ENCODE measurements at places on chromosomes 1 and 21.

- peaks cover 54% of the 10 kb centered on the region for H3K27me3 ChIP-seq
- no peak overlapping the region for H3K27ac ChIP-seq
- no peak for DNase-seq
- H3K4me3 ChIP-seq: no peak overlapping the region
- no peaks in the 10 kb centered on the region for H3K4me1 ChIP-seq
These were observed 11.3 kb upstream of the PDZK1IP1 start for GRCh38 chr1:47201179-47201578.

- no peaks in the 10 kb centered on the region for H3K4me1 ChIP-seq
- peaks cover 5% of the 10 kb centered on the region for H3K27me3 ChIP-seq
- DNase-seq: no peak
- no peaks in the 10 kb centered on the region for H3K36me3 ChIP-seq
- H3K4me3 ChIP-seq: no peak overlapping the region
These were observed 47.2 kb downstream of the GNG12 start for GRCh38 chr1:67785847-67786753.

GRCh38 chr1:244325056-244325758 lies 126.5 kb downstream of the ADSS2 start:
- H3K4me1 ChIP-seq: peaks cover 61% of the 10 kb centered on the region
- peak; percentile 65 for DNase-seq
- peaks cover 34% of the 10 kb centered on the region for H3K36me3 ChIP-seq
- H3K4me3 ChIP-seq: peak overlapping the region; percentile 73
- H3K27ac ChIP-seq: peak overlapping the region; percentile 95

- no peak overlapping the region for H3K4me3 ChIP-seq
- H3K27me3 ChIP-seq: no peaks in the 10 kb centered on the region
- DNase-seq: no peak
- peak overlapping the region; percentile 40 for H3K27ac ChIP-seq
- H3K36me3 ChIP-seq: peaks cover 54% of the 10 kb centered on the region
- peaks cover 29% of the 10 kb centered on the region for H3K4me1 ChIP-seq
These were observed 57.9 kb downstream of the MIER1 start for GRCh38 chr1:66982561-66983260.

- H3K4me3 ChIP-seq: no peak overlapping the region
- H3K27me3 ChIP-seq: no peaks in the 10 kb centered on the region
- H3K27ac ChIP-seq: no peak overlapping the region
- no peak for DNase-seq
- no peaks in the 10 kb centered on the region for H3K4me1 ChIP-seq
These were observed 93.8 kb downstream of the MTR start for GRCh38 chr1:236888903-236889302.

GRCh38 chr1:53259932-53260331 lies 21.6 kb upstream of the MAGOH start:
- no peaks in the 10 kb centered on the region for H3K27me3 ChIP-seq
- no peak overlapping the region for H3K4me3 ChIP-seq
- no peaks in the 10 kb centered on the region for H3K4me1 ChIP-seq

DNA sequence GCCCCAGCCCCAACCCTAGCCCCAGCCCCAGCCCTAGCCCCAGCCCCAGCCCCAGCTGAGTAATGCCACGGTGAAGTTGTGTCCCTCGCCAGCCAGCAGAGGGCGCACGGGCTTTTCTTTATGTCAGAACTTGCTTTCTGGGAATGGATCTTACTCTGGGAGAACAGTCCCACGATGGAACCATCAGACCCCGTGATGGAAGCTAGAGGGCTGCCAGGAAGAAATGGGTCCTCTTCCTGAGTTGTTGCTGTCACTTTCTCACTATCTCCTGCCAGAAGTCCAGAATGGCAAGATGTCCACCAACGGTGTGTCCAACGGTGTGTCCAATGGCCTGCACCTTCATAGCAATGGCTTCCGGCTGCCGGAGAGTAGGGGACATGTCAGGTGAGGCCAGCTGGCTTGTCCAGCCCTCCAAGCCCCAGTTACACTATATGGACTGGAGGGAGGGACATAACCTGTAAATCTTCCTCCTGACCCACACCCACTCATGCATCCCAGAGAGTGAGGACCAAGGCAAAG lies 25.1 kb upstream of the TMEM222 start:
- peaks cover 24% of the 10 kb centered on the region for H3K36me3 ChIP-seq
- H3K27me3 ChIP-seq: no peaks in the 10 kb centered on the region
- peaks cover 4% of the 10 kb centered on the region for H3K4me1 ChIP-seq
- peak; percentile 70 for DNase-seq

- H3K4me3 ChIP-seq: no peak overlapping the region
- no peak for DNase-seq
- H3K4me1 ChIP-seq: no peaks in the 10 kb centered on the region
- H3K27me3 ChIP-seq: peaks cover 4% of the 10 kb centered on the region
- H3K36me3 ChIP-seq: no peaks in the 10 kb centered on the region
These were observed 31.1 kb downstream of the ROR1 start for GRCh38 chr1:63804829-63805484.

- H3K27ac ChIP-seq: no peak overlapping the region
- no peak overlapping the region for H3K4me3 ChIP-seq
- H3K36me3 ChIP-seq: no peaks in the 10 kb centered on the region
- DNase-seq: no peak
- peaks cover 17% of the 10 kb centered on the region for H3K27me3 ChIP-seq
These were observed 93.3 kb upstream of the IFFO2 start for GRCh38 chr1:19049798-19050197.

- H3K36me3 ChIP-seq: no peaks in the 10 kb centered on the region
- peak; percentile 43 for DNase-seq
- peaks cover 48% of the 10 kb centered on the region for H3K27me3 ChIP-seq
- peak within 1 kb of the TSS; percentile 70 for H3K4me3 ChIP-seq
- H3K27ac ChIP-seq: no peak within 1 kb of the TSS
These were observed at the start of gene PTGS2 for GRCh38 chr1:186680245-186681061. Gene PTGS2, minus strand, starts transcription at chr1:186680423. Its CDS starts 133 bp downstream, at chr1:186680290.

DNA sequence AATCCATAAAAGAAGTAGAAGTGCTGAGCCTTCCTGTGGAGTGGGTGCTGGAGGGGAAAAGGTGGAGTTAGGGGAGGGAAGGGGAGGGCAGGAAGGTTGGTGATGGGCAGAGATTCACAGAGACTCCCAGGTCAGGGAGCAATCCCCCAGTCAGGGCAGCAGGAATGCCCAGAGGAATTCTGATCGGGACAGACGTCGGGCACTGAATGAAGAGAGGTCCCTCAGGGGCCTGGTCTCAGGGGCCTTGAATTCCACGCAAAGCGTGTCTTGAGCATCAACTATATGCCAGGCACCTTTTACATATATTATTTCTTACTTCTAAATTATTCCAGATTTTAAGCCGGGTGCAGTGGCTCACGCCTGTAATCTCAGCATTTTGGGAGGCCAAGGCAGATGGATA lies 7.2 kb upstream of the PADI1 start:
- H3K4me3 ChIP-seq: no peak overlapping the region
- no peak for DNase-seq

GRCh38 chr21:43909741-43910400 lies 44.8 kb downstream of the AGPAT3 start:
- peaks cover 45% of the 10 kb centered on the region for H3K36me3 ChIP-seq
- H3K4me3 ChIP-seq: no peak overlapping the region
- no peaks in the 10 kb centered on the region for H3K27me3 ChIP-seq

DNA sequence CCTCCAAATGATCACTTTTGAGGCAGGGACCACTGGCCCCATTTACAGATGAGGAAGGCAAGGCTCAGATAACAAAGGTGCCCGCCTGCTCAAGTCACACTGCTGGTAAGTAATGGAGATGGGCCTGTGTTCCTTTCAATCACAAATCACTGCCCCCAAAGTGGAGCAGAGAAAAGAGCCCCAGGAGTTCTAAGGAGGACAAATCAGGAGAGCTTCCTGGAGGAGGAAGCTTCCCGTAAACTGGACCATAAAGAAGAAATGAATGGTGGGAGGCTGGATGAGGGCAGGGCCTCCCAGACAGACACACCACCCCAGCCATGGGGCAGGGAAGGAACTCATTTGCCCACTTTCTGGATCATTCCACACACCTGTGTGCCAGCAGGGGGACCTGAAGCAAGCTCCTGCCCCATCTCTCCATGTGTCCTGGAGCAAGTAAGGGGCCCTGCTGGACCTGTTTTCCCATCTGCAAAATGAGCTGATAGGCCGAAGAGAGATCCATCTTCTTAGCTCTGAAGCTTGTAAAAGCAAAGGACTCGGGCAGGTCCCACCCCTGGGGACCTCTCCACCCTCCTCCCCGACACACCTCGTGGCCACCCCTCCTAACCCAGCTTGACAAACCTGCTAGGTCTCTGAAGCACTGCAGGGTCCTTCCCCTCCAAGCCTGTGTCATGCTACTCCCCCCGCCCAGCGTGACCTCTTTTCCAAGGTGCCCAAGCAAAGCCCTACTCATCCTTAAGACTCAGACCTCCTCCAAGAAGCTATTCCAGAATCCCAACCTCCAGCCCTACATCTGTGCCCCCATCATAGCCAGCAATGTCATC lies 5.5 kb downstream of the LAPTM5 start:
- no peak overlapping the region for H3K4me3 ChIP-seq
- DNase-seq: no peak
- no peaks in the 10 kb centered on the region for H3K27me3 ChIP-seq
- H3K36me3 ChIP-seq: peaks cover 78% of the 10 kb centered on the region
- H3K27ac ChIP-seq: peak overlapping the region; percentile 91

DNA sequence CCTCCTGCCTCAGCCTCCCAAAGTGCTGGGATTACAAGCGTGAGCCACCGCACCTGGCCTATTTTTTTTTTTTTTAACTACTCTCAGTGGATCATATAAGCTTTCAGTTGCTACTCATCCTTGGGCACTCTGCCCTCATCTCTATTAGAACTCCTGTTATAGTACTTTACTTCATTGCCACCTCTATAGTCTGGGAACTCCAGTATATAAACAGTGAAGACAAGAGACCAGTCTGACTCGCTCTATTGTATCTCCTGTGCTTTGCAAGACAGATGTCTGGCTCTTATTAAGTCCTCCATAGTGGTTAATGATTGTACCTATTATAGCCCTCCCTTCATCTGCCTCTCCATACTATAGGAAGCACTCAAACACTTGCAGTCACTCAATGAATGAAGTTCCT lies 15.1 kb downstream of the KHDRBS1 start:
- H3K27ac ChIP-seq: no peak overlapping the region
- H3K36me3 ChIP-seq: peaks cover 51% of the 10 kb centered on the region
- H3K4me3 ChIP-seq: no peak overlapping the region
- peaks cover 22% of the 10 kb centered on the region for H3K4me1 ChIP-seq
- H3K27me3 ChIP-seq: no peaks in the 10 kb centered on the region
- no peak for DNase-seq

- H3K36me3 ChIP-seq: no peaks in the 10 kb centered on the region
- peaks cover 9% of the 10 kb centered on the region for H3K27me3 ChIP-seq
- H3K4me3 ChIP-seq: no peak overlapping the region
- peaks cover 17% of the 10 kb centered on the region for H3K4me1 ChIP-seq
- no peak for DNase-seq
These were observed 16.1 kb downstream of the HSF2BP start for GRCh38 chr21:43643193-43643592.

Measured in activated CD4-positive, alpha-beta memory T cell treated with anti-CD3 and anti-CD28 coated beads, Interleukin-2, amount 10 ng/mL, durations not matched to agents 7 days and 5 days (primary cell).